ENCODE measurements at places on chromosomes 1 and 21.

DNA sequence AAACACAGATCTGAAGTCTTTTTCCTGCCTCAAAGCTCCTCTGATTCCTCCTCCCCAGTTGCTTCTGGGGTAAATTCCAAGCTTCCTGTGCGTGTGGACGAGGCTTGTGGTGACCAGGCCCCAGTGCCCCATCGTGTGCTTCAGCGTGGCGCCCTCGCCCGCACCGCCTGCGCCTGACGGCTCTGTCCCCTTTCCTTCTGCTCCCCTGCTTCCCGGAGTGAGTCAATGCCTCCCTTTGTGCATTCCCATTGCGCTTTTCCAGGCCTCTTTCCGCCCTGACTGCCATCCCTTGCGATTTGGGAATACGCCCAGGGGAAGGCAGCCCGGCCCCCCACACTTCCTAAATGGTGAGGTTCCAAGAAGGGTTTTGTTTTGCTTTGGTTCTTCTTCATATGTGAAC is 36.3 kb downstream of the FAAP20 start:
- H3K27me3 ChIP-seq: no peaks in the 10 kb centered on the region
- H3K27ac ChIP-seq: no peak overlapping the region
- H3K4me1 ChIP-seq: no peaks in the 10 kb centered on the region

GRCh38 chr1:8422510-8423268 is 104.8 kb downstream of the SLC45A1 start:
- peaks cover 37% of the 10 kb centered on the region for H3K4me1 ChIP-seq
- H3K4me3 ChIP-seq: peak overlapping the region; percentile 75
- H3K27me3 ChIP-seq: no peaks in the 10 kb centered on the region
- peak overlapping the region; percentile 70 for H3K27ac ChIP-seq

DNA sequence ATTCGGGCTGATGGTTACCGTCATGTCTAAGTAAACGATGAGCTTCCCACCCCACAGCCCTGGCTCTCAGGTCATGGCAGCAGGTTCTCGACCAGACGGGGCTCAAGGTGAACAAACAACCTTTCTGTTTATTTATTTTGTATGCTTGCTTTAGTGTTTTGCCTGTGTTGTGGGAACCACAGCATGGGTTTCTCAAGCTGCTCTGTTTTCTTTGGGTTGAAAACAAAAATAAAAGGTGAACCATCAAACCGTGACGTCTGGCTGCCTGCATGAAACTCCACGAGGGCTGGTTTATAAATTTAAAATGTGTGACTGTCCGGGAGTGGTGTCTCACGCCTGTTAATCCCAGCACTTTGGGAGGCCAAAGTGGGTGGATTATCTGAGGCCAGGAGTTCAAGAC is 28.0 kb downstream of the TMEM51 start:
- H3K4me3 ChIP-seq: no peak overlapping the region
- peaks cover 47% of the 10 kb centered on the region for H3K4me1 ChIP-seq
- DNase-seq: no peak
- no peaks in the 10 kb centered on the region for H3K27me3 ChIP-seq

GRCh38 chr21:44737706-44738354 is 26.5 kb upstream of the TSPEAR start:
- peak; percentile 14 for DNase-seq
- no peak overlapping the region for H3K27ac ChIP-seq
- H3K36me3 ChIP-seq: peaks cover 16% of the 10 kb centered on the region
- no peak overlapping the region for H3K4me3 ChIP-seq
- H3K27me3 ChIP-seq: no peaks in the 10 kb centered on the region
- peaks cover 22% of the 10 kb centered on the region for H3K4me1 ChIP-seq

- no peak overlapping the region for H3K4me3 ChIP-seq
- no peaks in the 10 kb centered on the region for H3K27me3 ChIP-seq
- H3K36me3 ChIP-seq: no peaks in the 10 kb centered on the region
- H3K4me1 ChIP-seq: no peaks in the 10 kb centered on the region
- no peak overlapping the region for H3K27ac ChIP-seq
Measured at GRCh38 chr1:232009741-232010140, 383.2 kb downstream of the DISC1 start.

DNA sequence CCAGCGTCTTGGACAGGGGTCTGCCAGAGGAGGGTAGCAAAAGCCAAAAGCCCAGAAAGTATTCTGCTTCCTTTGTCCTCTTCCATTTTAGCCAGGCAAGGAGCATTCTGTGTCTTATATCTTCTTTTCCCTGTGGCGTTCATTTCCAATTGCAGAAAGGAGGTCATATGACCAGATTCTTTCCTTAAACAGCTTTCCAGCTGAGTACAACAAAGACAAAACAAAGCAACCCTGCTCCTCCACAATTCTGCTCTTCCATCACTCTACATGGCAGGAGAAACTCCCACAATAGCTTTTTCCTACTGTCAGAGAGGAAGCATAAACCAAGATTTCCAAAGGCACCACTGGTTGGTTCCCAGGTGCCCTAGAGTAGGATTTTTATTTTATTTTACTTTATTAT is 19.7 kb downstream of the ENSA start:
- no peak overlapping the region for H3K4me3 ChIP-seq
- no peaks in the 10 kb centered on the region for H3K27me3 ChIP-seq
- H3K36me3 ChIP-seq: no peaks in the 10 kb centered on the region
- peak overlapping the region; percentile 98 for H3K27ac ChIP-seq
- DNase-seq: no peak
- H3K4me1 ChIP-seq: peaks cover 45% of the 10 kb centered on the region

- H3K36me3 ChIP-seq: no peaks in the 10 kb centered on the region
- DNase-seq: no peak
- peaks cover 7% of the 10 kb centered on the region for H3K27me3 ChIP-seq
- no peak overlapping the region for H3K4me3 ChIP-seq
Measured at GRCh38 chr1:39677645-39678044, 5.7 kb upstream of the NT5C1A start.

DNA sequence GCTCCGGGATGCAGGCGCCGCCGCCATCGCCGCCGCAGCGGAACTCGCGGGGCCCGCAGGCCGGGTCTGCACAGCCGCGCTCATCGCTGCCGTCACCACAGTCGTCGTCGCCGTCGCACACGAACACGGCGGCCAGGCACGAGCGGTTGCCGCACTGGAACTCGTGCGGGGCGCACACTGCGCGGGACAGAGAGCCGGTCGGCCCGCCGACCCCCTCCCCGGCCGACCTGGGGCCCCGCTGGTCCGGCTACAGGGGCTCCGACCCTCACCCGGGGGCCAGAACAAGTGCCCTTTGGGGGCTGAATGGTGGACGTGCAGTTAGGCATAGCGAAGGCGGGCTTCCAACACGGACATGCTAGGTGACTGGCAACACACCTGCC is 38.6 kb upstream of the MAGOH start:
- no peak overlapping the region for H3K4me3 ChIP-seq
- H3K36me3 ChIP-seq: peaks cover 12% of the 10 kb centered on the region
- H3K27ac ChIP-seq: no peak overlapping the region
- peaks cover 20% of the 10 kb centered on the region for H3K4me1 ChIP-seq
- no peak for DNase-seq

- H3K27ac ChIP-seq: no peak overlapping the region
- H3K4me1 ChIP-seq: no peaks in the 10 kb centered on the region
- H3K36me3 ChIP-seq: no peaks in the 10 kb centered on the region
- H3K4me3 ChIP-seq: no peak overlapping the region
Measured at GRCh38 chr1:25515033-25515432, 28.4 kb upstream of the LDLRAP1 start.

DNA sequence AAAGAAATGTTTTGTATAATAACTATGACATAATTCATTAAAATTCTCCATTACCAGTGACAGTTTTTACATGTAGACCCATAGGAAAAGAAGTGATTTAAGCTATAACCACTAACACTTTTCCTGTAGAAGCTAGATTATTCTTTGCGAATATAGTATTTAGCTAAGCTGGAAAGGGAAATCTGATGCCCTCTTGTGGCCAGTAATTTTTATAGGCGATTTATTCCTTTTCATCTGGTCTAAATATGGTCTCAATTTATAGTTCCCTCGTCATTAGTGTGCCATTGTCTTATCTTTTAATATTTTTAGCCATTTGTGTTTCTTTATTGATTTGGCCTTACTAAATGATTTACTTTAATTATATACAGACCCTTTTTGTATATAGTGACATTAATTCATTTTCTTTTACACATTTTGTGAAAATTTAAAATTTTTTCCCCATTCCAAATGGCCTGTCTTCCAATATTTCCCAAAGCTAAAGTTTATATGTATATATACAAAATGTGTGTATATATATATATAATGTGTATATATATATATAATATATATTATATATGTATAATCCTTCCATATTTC is 26.7 kb downstream of the BTG3 start:
- H3K36me3 ChIP-seq: no peaks in the 10 kb centered on the region
- no peaks in the 10 kb centered on the region for H3K27me3 ChIP-seq
- H3K27ac ChIP-seq: no peak overlapping the region
- H3K4me3 ChIP-seq: no peak overlapping the region

- DNase-seq: no peak
- no peaks in the 10 kb centered on the region for H3K27me3 ChIP-seq
- H3K27ac ChIP-seq: no peak overlapping the region
- no peak overlapping the region for H3K4me3 ChIP-seq
- no peaks in the 10 kb centered on the region for H3K36me3 ChIP-seq
Measured at GRCh38 chr1:11906870-11907269, 19.4 kb downstream of the KIAA2013 start.

DNA sequence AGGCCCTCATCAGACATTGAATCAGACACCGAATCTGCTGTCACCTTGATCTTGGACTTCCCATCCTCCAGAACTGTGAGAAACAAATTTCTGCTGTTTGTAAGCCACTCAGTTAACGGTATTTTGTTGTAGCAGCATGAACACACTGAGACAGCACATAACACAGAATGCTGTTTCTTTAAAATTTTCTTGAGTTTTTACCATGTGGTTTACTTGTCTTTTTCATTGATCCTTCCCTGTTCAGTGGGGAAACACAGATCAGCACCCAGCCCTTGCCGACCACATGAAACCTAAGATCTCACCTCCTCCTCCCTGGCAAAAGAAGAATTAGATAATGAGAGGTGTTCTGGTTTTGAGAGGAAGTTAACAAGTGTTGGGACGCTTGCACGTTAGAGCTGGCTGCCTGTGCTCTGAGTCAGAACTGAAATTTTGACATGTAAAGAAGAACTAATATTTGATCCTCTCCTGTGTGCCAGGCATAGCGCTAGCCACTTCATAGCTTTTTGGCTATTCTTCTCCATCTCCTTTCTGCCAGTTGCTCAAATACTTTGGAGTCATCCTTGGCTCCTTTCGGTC is 179.6 kb downstream of the DHRS3 start:
- no peak overlapping the region for H3K4me3 ChIP-seq
- peaks cover 56% of the 10 kb centered on the region for H3K4me1 ChIP-seq
- no peaks in the 10 kb centered on the region for H3K27me3 ChIP-seq
- H3K36me3 ChIP-seq: 0 out of 2 replicates have a peak, but pooled peaks cover 4% of the 10 kb centered on the region
- H3K27ac ChIP-seq: peak overlapping the region; percentile 26

DNA sequence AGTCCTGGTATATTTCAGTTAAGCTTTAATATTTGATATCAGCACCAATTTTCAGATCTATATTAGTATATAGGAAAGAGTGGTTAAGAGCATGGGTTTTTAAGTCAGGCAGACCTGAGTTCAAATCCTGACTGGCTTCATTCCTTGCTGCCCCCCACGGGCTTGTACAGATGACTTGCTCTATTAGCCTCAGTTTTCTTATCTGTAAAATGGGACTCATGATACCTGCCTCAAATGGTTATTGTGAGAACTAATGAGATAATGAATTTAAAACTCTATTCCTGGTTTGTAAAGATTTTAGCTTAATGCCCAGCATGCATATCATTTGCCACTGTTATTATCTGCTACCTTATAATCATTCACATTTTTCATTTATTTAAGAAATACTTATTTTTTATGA is 264.5 kb downstream of the RPS6KC1 start:
- H3K4me1 ChIP-seq: no peaks in the 10 kb centered on the region
- H3K27me3 ChIP-seq: peaks cover 39% of the 10 kb centered on the region
- no peak overlapping the region for H3K27ac ChIP-seq
- DNase-seq: no peak
- H3K36me3 ChIP-seq: no peaks in the 10 kb centered on the region

- H3K27me3 ChIP-seq: no peaks in the 10 kb centered on the region
- DNase-seq: peak; percentile 51
- H3K4me1 ChIP-seq: peaks cover 17% of the 10 kb centered on the region
- H3K4me3 ChIP-seq: no peak overlapping the region
- no peaks in the 10 kb centered on the region for H3K36me3 ChIP-seq
Measured at GRCh38 chr1:85240174-85240601, 19.3 kb downstream of the C1orf52 start.

GRCh38 chr21:41277846-41278245 is 38.8 kb upstream of the FAM3B start:
- no peaks in the 10 kb centered on the region for H3K4me1 ChIP-seq
- no peak overlapping the region for H3K4me3 ChIP-seq
- no peak overlapping the region for H3K27ac ChIP-seq
- H3K27me3 ChIP-seq: no peaks in the 10 kb centered on the region
- no peaks in the 10 kb centered on the region for H3K36me3 ChIP-seq

- no peaks in the 10 kb centered on the region for H3K27me3 ChIP-seq
- peak overlapping the region; percentile 60 for H3K27ac ChIP-seq
- H3K4me1 ChIP-seq: peaks cover 31% of the 10 kb centered on the region
- DNase-seq: peak; percentile 90
- H3K36me3 ChIP-seq: peaks cover 34% of the 10 kb centered on the region
Measured at GRCh38 chr1:12407050-12407961, 177.5 kb downstream of the VPS13D start.

DNA sequence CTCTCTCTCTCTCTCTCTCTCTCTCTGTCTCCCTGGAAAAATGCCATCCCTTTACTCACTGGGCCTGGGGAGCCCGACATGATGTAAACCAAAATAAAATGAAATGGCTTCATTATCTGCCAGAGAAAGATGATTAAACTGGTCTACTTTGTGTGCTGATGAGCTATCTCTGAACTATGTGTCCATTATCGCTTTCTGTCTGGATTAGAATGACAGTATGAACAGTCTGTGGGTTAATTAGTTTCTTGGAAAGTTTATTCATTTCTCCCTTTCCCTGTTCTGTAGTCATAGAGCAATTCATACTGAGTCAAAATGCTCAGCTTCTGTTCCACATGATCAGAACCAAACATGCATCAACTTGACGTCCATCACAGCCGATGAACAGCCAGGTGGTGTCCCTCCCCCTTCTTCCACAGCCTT is 72.4 kb upstream of the KCND3 start:
- no peak for DNase-seq
- no peaks in the 10 kb centered on the region for H3K4me1 ChIP-seq
- peaks cover 80% of the 10 kb centered on the region for H3K27me3 ChIP-seq
- no peak overlapping the region for H3K4me3 ChIP-seq

DNA sequence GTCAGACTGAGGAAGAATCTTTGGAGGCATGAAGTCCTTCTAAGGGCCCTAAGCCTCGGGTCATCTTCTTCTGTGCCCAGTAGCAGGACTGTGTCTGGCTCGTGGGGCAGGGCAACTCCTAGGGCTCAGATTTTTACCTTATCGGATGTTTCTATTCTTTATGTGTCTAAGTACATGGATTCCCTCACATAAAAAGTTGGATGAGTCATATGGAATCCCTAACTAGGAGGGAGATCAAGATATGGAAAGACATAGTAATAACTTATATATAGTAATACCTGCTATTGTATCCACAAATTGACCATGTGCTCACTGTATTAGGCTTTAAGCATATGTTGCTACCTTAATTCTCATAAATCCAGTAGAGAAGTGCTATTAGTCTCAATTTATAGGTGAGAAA is 364.5 kb upstream of the CAMK1G start:
- H3K27ac ChIP-seq: no peak overlapping the region
- no peaks in the 10 kb centered on the region for H3K27me3 ChIP-seq
- peaks cover 8% of the 10 kb centered on the region for H3K4me1 ChIP-seq
- DNase-seq: peak; percentile 75
- H3K4me3 ChIP-seq: no peak overlapping the region
- H3K36me3 ChIP-seq: no peaks in the 10 kb centered on the region

All from PC-3 (cell line).